AG10803 (cell line): ENCODE measurements at places on chromosomes 4 and X.

GRCh38 chr4:138452826-138453225, 210.7 kb upstream of the SLC7A11 start:
- no peak for DNase-seq

GRCh38 chr4:105896984-105897775, 1.9 kb downstream of the NPNT start:
- DNase-seq = no peak

- DNase-seq = no peak
Observed at GRCh38 chrX:86930419-86930818, 587.2 kb upstream of the KLHL4 start.

DNA sequence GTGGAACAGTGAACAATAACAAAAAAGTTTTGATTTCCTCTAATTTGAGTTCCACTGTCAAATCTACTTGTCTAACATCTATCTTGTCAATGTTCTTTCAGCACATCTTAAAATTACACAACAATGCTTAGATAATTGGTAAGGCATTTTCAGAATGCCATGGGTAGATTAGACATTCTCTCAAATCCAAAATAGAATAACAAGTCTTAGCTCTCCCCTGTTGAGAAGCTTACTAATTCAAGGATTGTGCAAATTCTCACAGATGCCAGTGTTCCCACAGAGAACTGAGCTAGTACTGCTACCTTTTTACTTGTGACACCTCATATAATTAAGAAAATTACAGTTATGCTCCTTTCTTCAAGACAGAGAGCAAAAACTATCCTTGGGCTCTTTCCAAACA, 2442.0 kb downstream of the PCDH7 start:
- DNase-seq = peak; percentile 2

DNA sequence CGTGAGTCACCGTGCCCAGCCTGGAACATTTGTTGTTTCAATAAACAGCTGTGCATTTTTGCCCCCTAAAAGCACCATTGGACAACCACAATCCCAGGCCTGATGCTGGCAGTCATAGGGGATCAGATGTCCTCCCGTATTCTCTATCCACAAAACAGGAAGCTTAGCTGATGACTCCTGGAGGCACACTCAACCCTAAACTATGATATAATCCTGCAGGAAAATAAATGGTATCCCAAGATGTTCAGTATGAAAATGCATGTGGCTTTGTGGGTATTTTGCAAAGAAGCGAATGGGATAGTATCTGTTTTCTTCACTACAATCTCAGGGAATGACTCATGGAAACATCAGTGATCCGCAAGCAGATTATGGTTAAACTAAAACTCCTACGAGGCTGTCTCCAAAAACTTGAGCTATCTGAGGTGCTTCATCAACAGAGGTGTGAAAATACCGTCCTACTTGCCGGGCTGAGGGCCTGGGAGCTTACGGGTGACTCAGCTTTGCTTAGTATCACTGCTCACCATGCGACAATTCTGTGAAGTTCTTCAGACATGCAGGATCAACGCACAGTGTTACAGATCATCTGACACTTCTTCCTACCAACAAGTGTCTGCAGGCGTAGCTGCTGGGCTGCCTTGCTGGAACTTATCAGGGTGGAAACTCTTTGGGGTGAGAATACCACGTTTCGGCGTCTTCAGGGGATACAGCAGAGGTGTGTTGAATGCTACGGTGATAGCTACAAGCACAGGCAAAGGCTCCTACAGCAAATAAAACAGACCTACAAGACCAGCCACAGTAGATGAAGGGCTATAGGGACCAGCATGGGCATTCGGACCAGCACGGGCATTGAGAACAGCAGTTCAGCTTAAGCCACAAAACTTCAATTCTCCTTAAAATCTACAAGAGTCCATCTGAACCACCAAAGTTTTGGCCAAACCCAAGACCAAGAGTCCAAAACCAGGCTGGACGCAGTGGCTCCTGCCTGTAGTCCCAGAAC, 148.5 kb downstream of the DHRSX start:
- DNase-seq = peak; percentile 94

GRCh38 chr4:1208970-1209704, 36.8 kb upstream of the SPON2 start:
- DNase-seq = no peak

DNA sequence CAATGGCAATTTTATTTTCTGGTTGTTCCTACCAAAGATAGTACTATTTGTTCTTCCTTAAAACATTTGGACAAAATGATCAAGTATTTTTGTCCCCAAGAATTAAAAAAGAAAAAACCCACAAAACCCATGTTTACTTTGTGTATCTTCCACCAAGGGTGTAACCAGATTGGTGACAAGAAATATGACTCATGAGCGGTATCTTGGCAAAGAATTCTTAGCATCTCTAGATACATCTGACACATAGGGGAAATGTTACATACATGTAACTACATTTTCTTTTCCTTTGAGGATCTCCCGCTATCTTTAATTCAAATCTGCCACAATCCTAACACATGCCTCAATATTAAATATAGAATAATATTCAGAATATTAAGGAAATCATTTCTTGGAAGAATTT, 78.7 kb downstream of the WDFY3 start:
- peak; percentile 37 for DNase-seq

- no peak for DNase-seq
Observed at GRCh38 chr4:170243662-170244288, 154.0 kb upstream of the AADAT start.

DNA sequence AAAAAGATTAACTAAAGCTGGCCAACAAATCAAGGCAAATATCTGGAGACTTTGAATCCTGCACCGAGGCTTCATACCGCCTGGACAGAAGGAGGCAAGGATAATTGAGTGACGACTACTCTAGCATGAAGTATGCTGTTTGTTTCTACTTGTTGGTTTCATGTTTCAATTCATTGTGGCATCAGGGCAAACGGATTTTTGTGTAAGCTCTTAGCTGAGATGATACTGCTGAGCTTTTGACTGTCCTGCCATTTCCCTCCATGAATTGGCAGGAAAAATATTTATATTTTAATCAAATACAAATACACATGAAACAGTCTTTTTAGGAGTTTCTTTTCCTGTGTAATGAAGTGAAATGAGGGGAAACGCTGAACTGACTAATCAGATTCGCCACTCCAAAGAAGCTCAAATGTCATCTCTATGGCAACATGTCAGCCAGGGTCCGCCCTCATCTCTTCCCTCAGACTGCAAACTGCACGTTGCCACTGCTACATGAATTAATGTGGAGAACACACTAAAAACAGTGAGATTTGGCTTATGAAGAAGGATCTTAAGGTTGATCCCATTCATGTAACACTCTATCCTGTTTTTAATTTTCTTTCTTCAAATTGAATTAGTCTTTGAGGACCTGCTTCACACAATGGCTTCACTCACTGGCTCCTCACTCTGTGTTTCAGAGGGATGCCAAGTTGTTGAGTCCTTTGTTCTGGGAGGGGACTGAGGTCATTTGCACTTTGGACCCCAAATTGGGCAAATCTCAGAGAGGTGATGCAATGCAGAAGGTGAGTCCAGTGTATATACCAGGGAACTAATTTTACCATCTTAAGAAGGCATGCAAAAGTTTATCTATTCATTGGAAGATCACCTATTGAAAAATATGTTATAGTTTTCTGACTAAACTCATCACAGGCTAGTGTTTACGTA, 149.6 kb upstream of the MID1 start:
- DNase-seq = peak; percentile 39

DNA sequence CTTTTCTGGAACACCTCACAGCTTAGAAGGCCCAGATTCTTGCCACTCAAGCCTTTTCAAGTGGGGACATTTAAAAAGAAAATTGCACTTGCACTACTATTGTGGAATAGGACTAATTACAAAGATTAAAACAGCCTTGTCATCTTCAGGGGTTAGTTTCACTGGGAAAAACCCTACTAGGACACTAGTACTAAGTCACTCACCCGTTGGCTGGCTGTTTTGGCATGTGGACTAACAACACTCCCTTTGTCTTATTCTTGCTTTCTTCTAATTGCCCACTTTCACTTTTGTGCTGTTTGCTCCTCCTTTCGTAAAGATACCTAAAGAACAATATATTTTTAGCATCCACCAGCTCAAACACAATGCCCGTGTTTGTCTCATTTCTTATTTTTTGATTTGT, 200.9 kb upstream of the MID1 start:
- no peak for DNase-seq

- peak; percentile 15 for DNase-seq
Observed at GRCh38 chr4:113657586-113658233, 103.8 kb downstream of the CAMK2D start.

GRCh38 chrX:12011075-12011474, 127.2 kb upstream of the FRMPD4 start:
- DNase-seq = peak; percentile 28

- DNase-seq = no peak
Observed at GRCh38 chr4:70614184-70614555, 14.4 kb upstream of the ENAM start.

GRCh38 chr4:184014301-184014700, 109.2 kb downstream of the STOX2 start:
- no peak for DNase-seq

DNA sequence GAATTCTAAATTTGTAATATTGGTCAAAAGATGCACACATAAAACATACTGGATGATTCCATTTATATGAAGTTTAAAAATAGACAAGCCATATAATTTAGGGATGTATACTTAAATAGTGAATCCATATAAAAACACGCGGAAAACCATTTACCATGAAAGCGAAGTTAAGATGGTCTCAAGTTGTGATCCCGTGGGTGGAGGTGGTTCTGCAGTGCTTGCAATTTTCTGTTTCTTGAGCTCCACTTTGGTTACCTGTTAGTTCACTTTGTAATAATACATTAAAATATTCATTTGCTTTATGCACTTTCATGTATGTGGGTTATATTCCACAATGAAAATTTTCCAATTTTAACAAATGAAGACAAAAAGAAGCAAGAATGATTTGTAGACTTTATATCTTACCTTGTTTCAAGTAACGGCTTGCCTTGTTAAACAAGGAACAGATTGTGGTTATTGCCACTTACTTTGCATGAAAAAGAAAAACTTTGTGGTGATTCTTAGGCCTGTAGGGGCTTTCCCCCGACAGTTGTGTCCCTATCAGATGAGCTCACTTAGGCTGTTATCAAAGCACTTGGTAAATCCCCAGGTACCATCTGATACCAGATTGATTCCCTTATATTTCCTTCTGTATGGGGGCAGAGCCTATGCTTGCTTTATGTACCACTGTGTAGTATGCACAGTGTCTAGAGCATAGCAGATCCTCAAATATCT, 12.2 kb downstream of the UCP1 start:
- no peak for DNase-seq

GRCh38 chr4:149790172-149790907, 25.3 kb downstream of the IQCM start:
- DNase-seq = peak; percentile 61
